CMK (cell line): ENCODE measurements at places on chromosomes 11 and 22.

GRCh38 chr22:31495343-31495742 is 993 bp upstream of the SFI1 start:
- no peak for DNase-seq

GRCh38 chr11:65117206-65118096 is at the start of gene ZNHIT2:
Gene ZNHIT2, minus strand, starts transcription at chr11:65117701. Its CDS starts 48 bp downstream, at chr11:65117653.
- peak; percentile 83 for DNase-seq

GRCh38 chr11:120746836-120747609 is 235.5 kb downstream of the GRIK4 start:
- DNase-seq = no peak

DNA sequence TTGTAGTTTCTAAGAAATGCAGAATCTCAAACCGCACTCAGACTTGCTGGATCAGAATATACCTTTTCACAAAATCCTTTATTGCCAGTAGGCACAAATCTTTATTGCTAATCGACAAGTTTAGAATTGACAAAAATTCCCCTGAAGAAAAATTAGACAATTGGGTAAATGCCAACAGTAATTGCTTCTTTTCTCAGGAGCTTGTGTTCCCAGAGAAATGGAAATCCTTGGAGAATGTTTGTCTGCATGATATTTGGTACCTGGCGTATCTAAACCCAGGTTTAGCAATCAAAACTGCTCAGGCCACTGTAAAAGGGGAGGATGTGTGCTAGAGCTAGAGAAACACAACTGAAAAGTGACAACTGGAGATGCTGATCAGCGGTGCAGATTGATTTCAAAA is at the start of gene OR8G5:
Gene OR8G5 (plus strand): TSS at position 301 of the 400 bp plus-strand sequence. CDS start 8,556 bp downstream, outside the sequence.
- no peak for DNase-seq

DNA sequence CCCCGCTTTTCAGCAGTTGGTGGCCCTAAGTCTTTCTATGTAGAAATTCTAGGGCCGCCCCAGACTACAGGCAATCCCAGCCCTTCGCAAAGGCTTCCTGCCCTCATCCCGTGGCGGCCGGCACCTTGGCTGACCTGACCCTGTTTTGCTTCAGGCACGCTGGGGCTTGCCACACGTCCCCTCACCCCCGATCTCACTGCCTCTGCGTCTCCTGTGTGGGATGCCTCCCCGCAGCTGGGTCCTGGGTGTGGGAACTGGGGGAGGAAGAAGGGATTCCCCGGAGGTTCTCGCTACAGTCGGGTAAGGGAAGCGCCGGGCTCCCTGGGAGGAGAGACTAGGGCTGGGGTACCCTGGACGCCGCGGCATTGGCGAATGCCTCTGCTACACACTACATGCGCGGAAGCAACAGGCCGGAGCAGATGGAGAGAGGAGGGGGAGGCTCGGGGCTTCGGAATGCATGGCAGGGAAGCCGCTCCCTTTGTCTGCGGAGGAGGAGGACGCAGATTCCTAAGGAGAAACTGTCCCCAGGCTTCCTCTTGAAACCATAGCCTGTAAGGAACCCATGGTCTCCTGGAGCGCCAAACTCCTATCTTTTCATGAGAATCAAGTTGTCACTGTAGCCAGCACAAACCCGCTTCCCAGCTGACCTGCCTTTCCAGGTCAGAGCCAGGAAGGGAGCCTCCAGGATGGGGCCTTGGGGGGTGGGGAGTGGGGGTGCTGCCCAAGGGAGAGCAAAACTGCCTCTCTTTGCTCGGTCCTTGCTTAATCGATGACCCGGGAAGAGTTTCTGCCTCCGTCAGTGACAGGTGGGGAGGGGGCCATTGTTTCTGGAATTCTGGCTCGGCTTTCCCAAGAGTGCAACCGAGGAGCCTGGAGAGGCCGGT is 1.4 kb downstream of the DTX4 start:
- no peak for DNase-seq

DNA sequence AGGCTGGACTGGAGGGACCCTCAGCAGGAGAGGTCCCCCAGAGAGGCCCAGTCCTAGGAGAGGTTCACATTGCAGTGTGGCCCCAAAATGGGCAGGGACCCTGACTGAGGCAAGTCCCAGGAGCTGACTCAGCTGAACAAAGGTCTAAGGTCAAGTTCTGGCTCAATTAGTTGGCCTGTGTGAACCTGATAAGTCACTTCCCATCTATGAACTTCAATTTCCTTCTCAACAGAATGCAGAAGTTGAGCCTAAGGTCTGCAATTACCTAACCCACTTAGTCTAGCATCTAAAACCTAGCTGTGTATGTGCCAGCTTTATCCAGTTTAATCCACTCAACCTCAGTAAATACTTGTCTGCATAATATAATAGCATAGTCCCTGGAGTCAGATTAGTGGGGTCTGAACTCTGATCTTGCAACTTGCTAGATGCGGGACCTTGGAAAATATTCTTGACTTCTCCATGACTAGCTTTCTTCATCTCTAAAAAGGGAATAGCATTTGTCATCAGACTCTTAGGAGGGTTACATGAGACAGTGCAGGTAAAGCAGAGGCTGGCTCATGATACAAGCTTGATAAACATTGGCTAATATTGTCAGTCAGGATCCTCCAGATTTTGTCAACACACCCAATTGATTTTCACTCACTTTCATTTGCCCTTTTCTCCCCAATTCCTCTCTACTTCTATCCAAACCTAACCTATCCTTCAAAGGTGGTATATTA is 465.5 kb downstream of the INSC start:
- peak; percentile 8 for DNase-seq

DNA sequence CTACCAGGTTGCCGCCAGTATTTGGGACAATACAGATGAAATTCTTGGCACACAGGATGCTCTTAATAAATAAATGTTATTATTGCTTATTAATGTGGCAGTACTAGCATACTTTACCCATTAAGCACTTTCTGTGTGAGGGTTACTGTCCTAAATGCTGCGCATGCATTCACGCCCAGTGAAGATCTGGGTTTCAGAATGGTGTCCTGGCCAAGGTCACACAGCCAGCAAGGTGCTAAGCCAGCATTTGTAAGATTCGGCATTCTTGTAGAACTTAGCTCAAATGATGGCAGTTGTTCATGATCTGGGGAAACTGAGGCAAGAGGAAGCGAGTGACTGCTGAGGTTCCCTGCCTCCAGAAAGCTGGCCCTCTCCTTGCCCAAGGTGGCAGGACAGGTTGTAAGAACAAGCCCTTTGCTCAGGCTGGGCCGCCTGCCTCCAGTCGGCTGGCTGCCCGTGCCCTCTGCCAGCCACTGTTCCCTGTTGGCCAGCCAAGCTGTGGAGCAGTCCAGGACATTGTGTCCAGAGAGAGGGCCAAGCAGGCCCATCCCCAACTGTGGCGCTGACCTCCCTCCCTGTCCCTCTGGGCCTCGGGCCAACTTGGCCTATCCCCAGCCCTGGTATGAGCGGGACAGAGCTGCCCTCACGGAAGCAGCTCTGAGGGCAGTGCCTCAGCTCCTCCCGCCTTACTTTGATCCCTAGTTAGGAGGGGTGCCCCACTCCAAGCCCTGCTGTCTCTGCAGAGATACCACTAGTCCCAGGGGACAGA is 28.8 kb downstream of the TOB2 start:
- no peak for DNase-seq

- DNase-seq = no peak
These were observed 45.8 kb upstream of the LIN7C start for GRCh38 chr11:27552341-27552740.
